SW 1271 (cell line): ENCODE measurements at places on chromosomes 1 and 21.

DNA sequence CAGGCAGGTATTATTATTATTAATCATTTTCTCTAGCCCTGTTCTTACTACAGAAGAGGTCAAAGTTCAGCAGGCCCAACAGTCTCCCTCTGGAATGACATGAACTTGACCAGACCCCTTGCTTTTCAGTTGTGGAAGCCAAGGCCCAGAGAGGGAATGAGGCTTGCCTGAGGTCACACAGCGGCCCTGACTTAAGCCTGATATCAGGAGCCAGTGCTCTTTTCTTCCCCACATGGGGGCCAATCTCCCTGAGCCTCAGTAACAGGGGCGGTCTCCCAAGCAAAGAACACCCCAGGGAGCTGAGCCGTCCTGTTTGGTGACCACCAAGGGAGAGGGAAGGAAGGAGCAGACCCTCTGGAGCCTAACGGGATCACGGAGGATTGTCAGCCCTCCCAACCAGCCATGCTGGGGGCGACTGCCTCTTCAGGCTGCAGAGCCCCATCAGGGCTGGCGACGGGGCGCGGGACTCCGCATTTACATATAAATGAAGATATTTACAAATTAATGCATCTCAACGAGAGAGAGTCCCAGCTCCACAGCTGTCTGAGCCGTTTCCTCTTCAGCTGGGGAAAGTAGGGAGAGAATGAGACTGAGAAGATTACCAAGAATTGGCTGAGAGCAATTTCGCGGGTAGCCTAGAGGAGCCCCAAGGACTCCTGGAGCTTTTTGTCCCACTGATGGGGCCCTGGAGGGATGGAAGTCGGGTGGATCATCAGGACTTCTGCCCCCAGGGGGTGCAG is 186.1 kb upstream of the KLHDC7A start:
- no peak for DNase-seq

DNA sequence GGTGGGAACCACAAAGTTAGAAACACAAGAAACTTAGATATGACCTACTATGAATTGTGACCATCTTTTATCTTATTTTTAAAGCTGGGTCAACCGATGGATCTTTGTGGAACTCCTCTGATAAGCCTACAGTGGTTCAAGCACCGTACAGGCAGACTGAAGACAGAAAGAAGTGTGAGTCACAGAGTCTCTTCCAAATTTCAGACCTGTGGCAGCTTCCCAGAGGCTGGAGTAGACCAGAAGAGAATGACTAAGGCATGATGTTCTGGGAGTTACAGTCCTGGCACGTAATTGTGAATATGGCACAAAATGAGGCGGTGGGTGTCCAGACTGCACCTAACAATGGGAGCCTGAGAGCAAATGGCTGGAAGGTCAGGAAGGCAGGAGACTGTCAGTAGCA is 70.0 kb downstream of the LMO4 start:
- DNase-seq, result no peak

GRCh38 chr1:38392861-38393260 is 346.3 kb upstream of the POU3F1 start:
- DNase-seq, result no peak

DNA sequence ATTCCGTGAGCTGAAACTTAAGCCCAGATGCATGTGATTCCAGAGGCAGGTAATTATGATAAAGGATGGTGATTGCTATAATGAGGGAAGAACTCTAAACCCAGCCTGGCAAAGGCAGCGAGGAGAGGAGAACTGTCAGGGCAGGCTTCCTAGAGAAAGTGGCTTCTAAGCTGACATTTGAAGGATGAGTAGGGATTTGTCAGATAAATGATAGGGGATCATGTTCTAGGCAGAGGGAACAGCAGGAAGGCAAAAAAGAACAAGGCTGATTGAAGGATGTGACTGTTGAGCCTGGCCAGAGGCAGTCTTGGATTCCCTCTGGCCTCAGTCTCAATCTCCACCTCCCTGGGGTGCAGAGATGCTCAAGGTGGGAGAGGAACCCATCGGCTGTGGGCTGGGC is 146.4 kb upstream of the POU3F1 start:
- no peak for DNase-seq
